Osteoblast (primary cell): ENCODE measurements at places on chromosomes 12 and 14. TPM values are rescaled to one million over a fixed set of nuclear protein-coding genes. Genes with fewer than 3 reads are reported as not detected.

DNA sequence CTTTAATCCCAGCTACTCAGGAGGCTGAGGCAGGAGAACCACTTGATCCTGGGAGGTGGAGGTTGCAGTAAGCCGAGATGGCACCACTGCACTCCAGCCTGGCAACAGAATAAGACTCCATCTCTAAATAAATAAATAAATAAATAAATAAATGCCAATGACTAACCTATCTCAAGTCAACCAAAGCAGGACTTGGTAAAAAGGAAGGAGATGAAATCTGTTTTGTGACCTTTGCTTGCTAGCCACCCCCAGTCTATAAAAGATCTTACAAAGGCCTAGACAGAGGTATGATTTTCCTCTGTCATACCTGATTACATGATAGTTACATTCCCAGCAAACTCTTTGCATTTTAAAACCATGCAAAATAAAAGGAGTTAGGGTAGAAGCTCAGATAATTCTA, 13.5 kb upstream of the METTL17 start:
- H3K4me3 ChIP-seq: no peak overlapping the region
- no peaks in the 10 kb centered on the region for H3K27me3 ChIP-seq
- peaks cover 11% of the 10 kb centered on the region for H3K4me1 ChIP-seq

DNA sequence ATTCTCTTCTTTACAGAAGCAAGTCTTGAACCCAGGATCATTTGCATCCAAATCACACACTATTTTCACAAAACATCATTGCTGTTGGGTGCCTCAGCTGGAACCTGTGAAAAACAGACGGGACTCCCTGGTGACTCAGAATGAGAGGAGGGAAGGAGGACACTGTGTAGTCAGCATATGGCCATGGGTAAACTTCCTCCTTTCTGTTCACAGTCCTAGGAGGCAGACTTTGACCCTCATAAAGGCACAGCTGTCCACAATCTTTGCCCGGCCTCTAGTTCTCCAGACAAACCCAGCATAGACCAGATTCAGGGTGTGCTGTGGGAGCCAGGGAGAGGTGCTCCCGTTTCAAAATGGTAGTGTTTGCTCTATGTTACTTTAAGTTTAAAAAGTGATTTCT, 62.0 kb downstream of the DYRK2 start:
- H3K27me3 ChIP-seq: no peaks in the 10 kb centered on the region
- no peaks in the 10 kb centered on the region for H3K36me3 ChIP-seq
- H3K4me1 ChIP-seq: peaks cover 16% of the 10 kb centered on the region
- no peak overlapping the region for H3K27ac ChIP-seq
- H3K4me3 ChIP-seq: no peak overlapping the region

The NPFF gene
- total RNA-seq: not detected in 2 replicates

- H3K27me3 ChIP-seq: no peaks in the 10 kb centered on the region
- H3K27ac ChIP-seq: no peak overlapping the region
- H3K36me3 ChIP-seq: no peaks in the 10 kb centered on the region
- H3K4me3 ChIP-seq: no peak overlapping the region
These were observed 38.9 kb downstream of the FBXO33 start for GRCh38 chr14:39393289-39393688.

- H3K27me3 ChIP-seq: no peaks in the 10 kb centered on the region
- H3K4me1 ChIP-seq: no peaks in the 10 kb centered on the region
- H3K27ac ChIP-seq: no peak overlapping the region
- peak; percentile 34 for DNase-seq
- no peaks in the 10 kb centered on the region for H3K36me3 ChIP-seq
- no peak overlapping the region for H3K4me3 ChIP-seq
These were observed 141.6 kb downstream of the GLT1D1 start for GRCh38 chr12:128994856-128995255.

DNA sequence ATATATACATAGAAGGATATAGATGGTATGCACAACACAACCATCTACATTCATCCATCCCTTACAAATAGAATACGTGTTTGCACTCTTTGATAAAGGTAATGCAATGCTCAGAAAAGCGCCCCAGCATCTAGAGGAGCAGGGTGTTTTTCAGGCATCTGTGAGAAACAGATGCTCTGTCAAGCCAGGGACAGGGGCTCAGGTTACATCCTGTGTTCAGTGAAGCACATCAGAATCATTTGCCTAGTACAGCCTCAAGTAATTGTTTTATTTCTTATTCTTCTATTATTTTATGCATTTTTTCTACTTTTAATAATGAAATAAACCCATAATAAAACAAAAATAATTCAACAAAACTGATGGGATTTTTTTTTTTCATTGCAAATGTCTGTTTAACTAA, 50.5 kb upstream of the HIF1A start:
- H3K27me3 ChIP-seq: no peaks in the 10 kb centered on the region
- no peak overlapping the region for H3K27ac ChIP-seq
- peaks cover 23% of the 10 kb centered on the region for H3K4me1 ChIP-seq

- H3K4me1 ChIP-seq: peaks cover 45% of the 10 kb centered on the region
- no peaks in the 10 kb centered on the region for H3K36me3 ChIP-seq
- DNase-seq: peak; percentile 58
- H3K4me3 ChIP-seq: no peak overlapping the region
These were observed 155.4 kb downstream of the TMX1 start for GRCh38 chr14:51395361-51395849.

- no peaks in the 10 kb centered on the region for H3K27me3 ChIP-seq
- no peak overlapping the region for H3K4me3 ChIP-seq
- H3K4me1 ChIP-seq: no peaks in the 10 kb centered on the region
- H3K27ac ChIP-seq: no peak overlapping the region
- no peak for DNase-seq
These were observed 83.5 kb upstream of the C14orf180 start for GRCh38 chr14:104496095-104496494.

The GLI1 gene
- total RNA-seq: 0.29 and 0.36 TPM in 2 replicates

The SMCO2 gene
- total RNA-seq: 0.72 and 0.88 TPM in 2 replicates

GRCh38 chr12:45458238-45458637, 242.3 kb downstream of the ANO6 start:
- no peak overlapping the region for H3K4me3 ChIP-seq
- no peak for DNase-seq
- H3K4me1 ChIP-seq: no peaks in the 10 kb centered on the region
- H3K36me3 ChIP-seq: no peaks in the 10 kb centered on the region

The OTX2 gene
- not detected in 2 replicates for total RNA-seq

DNA sequence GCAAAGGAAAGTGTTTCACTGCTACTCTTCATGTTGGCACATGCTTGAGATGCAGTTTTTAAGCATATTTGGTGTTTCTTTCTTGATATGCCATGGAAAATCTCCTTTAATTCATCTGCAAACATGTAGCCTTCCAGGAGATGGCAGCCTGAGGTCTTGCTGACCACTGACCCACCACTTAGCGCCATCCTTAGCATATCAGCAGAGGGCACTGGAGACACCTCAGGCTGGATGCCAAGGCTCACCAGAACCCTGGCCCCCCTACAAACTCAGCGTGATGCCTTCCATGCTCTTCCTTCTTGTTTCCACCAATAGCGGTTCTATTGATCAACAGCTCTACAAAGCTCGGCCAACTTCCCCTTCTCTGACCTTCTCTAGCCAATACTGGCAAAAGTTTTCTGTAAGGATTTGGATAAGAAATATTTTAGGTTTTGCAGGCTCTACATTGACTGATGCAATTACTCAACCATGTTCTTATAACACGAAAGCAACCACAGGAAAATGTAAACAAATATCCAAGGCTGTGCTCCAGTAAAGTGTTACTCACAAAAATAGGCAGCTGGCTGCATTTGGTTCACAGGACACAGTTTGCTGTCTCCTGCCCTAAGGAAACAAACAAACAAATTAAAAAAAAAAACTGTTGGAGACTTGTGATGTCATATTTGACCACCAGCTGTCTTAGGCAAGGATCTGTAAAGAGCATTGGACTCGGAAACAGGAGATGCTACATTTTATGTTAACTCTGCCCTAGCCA, 209.7 kb downstream of the SLC15A4 start:
- no peak overlapping the region for H3K27ac ChIP-seq
- H3K4me1 ChIP-seq: no peaks in the 10 kb centered on the region
- no peaks in the 10 kb centered on the region for H3K36me3 ChIP-seq

DNA sequence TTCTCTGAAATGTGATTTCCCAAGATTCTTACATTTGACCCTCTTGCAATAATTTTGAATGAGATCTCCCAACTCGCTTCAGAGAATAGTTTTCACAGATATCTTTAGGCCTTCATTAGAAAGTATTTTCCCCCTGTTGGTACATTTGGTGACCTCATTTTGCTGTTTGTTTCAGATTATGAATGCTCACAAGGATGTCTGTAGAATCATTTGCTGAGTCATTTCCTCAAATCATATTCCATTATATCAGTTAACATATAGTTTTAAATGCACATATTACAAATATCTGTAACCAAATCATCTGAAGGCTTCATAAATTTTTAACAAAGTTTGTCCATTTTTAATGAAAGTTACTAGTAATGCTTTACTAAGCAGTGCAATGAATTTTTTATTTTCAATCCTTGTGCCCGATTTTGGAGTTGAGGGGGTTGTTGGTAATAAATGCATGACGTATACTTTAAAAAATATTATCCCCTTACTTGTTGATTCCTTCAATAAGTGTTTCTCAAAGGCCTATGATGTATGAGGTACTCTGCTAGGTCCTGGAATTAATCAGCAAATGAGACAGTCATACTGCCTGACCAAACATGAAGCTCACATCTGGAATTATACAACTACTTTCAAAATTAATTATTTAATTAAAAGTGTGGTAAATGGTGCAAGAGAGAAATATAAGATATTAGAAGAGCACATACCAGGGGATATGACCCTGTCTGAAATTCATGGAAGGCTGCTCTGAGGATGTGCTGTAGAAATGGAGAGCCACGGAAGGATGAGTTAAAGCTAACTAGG, 126.9 kb upstream of the RAP1B start:
- no peaks in the 10 kb centered on the region for H3K27me3 ChIP-seq
- no peak for DNase-seq
- H3K4me1 ChIP-seq: peaks cover 20% of the 10 kb centered on the region
- no peak overlapping the region for H3K4me3 ChIP-seq

DNA sequence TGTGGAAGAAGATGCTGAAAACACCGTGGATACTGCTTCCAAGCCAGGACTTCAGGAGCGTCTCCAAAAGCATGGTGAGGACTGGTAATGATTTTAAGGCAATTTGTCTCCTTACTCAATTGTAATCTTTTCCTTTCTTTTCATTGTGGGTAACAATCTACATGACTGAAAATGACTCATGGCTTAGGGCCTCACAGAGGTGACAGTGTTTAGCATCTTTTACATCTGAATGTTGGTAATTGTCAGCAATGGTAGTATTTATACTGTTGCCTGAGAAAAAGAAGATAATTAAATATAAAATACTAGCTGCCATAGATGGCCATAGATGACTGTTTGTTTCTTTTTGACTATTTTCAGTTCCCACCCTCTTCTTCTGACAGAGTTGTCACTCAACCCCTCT, 31.6 kb downstream of the TULP3 start:
- DNase-seq: no peak
- peaks cover 33% of the 10 kb centered on the region for H3K36me3 ChIP-seq
- no peak overlapping the region for H3K4me3 ChIP-seq
- H3K27ac ChIP-seq: no peak overlapping the region

- no peak overlapping the region for H3K27ac ChIP-seq
- no peak for DNase-seq
- no peaks in the 10 kb centered on the region for H3K4me1 ChIP-seq
- no peaks in the 10 kb centered on the region for H3K27me3 ChIP-seq
These were observed 404.2 kb downstream of the GLT1D1 start for GRCh38 chr12:129257524-129257923.

GRCh38 chr14:68651075-68651474, 141.8 kb downstream of the ZFP36L1 start:
- H3K36me3 ChIP-seq: no peaks in the 10 kb centered on the region
- peaks cover 5% of the 10 kb centered on the region for H3K4me1 ChIP-seq
- no peak for DNase-seq

The VDR gene
- total RNA-seq: 30.4 and 32.2 TPM in 2 replicates
